Stimulated activated CD4-positive, alpha-beta T cell treated with anti-CD3 and anti-CD28 coated beads, Interleukin-2, amount 100 ng/mL, for 4 hours (primary cell): ENCODE measurements at places on chromosomes 5 and 9.

DNA sequence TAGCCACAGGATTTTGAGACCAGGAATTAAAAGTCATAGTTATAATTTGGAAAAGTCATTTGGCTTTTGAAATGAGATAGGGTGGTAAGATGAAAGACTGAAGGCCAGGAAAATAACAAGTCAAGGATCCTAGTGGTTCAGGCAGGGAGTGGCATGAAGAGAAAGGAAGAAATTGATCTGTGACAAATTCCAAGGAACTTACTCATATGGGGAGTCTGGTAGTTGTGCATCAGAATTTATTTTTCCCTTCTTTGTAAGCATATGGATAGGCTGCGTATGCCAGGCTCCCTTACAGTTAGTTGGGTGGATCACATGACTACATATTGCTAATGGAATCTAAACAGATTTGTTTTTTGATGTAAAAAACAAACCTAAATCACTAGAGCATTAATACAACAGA lies 21.0 kb downstream of the ISL1 start:
- no peak for DNase-seq

- no peak for DNase-seq
Measured at GRCh38 chr5:80713631-80714030, 58.8 kb upstream of the DHFR start.

DNA sequence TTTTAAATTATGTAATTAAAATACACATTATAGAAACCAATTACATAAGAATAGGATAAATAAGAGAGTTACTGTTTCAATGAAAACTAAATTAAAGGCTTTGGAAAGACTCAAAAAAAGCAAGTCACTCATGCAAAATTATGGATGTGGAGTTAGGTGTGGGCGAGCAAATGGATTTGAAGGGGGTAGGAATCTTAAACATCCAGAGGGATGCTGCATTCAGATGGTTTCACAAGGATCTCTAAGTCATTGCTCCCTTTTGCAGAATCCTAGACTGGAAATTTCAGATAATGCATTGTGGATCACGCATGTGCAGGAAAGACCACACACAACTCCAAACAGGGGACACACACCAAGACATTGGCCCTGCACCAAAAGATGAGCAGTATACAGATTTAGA lies 57.5 kb downstream of the DRD1 start:
- DNase-seq = no peak

DNA sequence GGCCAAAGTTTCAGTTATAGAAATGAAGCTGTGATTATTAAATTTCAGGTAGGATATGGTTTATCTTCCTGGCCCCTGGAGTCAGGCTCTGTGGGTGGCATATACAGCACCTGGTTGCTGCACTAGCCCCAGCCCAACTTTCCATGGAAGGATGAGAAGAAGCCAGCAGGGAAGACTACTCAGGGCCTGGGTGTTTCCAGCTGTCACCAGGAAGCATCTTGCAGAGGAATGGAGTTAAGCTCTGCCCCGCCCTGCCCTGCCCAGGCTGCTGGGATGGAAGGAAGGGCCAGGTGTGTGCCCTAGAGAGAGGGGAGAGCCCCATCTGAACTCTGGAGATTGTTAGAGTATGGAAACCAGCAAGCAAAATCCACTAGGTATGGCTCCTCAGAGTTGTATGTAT lies 42.8 kb upstream of the FAT2 start:
- DNase-seq = no peak

GRCh38 chr5:58085800-58086199 lies 374.1 kb downstream of the PLK2 start:
- DNase-seq = no peak

- DNase-seq = no peak
Measured at GRCh38 chr5:75568202-75568601, 43.1 kb upstream of the ANKDD1B start.

DNA sequence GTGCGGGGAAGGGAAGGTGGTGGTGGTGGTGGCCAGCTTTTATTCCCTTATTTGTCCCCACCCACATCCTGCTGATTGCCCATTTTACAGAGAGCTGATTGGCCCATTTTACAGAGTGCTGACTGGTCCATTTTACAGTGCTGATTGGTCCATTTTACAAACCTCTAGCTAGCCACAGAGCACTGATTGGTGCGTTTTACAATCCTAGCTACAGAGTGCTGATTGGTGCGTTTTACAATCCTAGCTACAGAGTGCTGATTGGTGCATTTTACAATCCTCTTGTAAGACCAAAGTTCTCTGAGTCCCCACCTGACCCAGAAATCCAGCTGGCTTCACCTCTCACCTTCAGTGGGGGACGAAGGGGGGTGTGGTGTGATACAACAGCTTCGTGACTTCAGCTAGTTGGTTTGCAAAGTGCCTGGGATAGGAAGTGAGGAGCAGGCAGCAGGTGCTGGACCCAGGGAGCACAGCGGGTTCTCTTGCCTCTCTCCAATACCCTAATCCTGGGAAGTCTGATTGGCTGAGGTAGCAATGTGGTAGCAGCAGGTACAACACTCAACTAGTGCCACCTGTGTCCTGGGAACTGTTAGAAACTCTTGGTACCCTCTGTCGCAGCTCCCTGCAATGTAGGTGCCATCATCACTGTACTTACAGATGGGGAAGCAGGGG lies 92.1 kb downstream of the BARX1 start:
- DNase-seq = no peak

DNA sequence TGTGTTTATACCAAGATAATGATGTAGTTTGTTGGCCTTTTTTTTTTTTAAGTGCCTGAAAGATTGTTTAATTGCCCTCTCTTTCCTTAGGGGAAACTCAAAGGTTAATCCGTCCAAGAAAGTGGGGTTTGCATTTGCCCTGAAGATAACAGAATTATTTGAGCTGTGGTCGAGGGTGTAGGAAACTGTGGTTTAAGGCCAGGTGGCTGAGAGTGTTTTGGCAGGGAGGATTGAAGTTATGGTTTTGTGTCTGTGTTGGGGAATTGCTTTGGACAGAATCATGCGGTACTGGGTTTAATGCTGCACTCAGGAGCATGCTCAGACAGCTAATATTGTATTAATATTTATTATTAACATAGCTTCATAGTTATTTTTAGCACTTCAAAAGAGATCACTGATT lies 509.8 kb downstream of the EBF1 start:
- DNase-seq = no peak

DNA sequence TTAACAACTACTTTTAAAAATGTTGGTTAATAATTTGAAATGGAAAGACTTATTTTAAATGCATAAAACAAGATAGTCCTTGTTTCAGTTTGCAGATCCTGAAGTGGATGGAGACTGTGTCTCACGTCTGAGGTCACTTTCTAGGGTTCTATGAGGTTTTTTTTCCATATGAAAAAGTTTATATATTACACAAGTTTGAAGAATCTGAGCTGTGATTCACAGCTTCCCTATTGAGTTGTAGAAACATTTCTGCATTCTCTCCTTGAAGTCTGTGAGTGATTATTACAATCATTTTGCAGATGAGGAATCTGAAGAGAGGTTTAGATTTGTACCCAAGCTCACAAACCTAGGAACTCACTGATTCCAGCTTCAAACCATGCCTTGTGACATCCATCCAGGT lies 442.5 kb upstream of the KLF4 start:
- DNase-seq = no peak

DNA sequence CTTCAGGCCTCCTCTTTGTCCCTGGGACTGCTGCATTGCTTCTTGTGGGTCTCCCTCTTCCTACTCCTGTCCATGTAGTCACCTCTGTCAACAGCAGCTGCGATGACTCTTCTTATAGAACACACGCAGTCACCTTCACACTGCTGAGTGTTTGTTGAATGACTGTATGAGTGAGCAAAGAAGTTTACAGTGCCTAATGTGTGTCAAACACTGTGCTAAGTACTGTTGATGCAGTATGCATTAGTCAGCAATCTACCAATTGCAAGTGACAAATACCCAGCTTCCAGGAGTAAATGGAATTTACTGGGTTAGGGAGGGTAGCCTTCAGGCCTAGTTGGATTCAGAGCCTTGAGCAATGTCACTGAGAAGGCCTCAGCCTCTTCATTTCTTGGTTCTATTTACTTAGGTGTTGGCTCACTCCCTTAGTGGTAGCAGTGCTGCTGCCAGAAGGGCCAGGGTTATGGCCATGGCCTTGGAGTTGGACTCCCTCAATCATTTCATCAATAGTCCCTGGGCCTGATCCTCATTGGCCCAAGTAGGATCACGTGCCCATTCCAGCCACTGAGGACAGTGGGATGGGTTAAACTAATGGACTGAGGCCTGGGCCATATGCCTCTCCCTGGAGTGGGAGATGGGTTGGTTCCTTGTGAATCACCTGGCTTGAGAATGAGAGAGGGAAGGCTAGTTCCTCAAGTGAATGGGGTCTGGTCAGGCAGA lies 93.5 kb downstream of the RGS3 start:
- DNase-seq = no peak

- DNase-seq = no peak
Measured at GRCh38 chr5:53031695-53032096, 42.5 kb downstream of the ITGA2 start.

GRCh38 chr5:138435943-138436342 lies 2.9 kb upstream of the REEP2 start:
- no peak for DNase-seq

DNA sequence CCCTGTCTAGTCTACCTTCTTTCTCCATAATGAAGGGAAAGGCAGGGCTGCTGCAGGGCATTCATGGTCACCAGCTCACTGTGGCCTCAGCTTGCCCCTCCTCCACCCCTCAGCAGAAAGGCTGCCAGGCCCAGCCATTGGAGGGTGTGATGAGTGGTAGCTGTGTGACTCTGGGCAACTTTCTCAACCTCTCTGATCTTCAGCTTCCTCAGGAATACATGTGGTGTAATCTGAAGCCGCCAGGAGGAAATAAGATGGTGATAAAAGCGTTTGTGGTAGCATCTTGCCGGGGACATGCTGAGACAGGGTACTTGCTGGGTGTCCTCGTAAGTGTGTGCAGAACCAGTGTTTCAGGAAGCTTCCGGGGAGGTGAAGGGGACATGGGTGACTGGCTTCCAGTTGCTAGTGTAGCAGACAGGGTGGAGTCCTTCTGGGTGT lies 9.8 kb downstream of the CXCL14 start:
- no peak for DNase-seq

- DNase-seq = no peak
Measured at GRCh38 chr5:166957782-166958181, 1333.7 kb upstream of the WWC1 start.

DNA sequence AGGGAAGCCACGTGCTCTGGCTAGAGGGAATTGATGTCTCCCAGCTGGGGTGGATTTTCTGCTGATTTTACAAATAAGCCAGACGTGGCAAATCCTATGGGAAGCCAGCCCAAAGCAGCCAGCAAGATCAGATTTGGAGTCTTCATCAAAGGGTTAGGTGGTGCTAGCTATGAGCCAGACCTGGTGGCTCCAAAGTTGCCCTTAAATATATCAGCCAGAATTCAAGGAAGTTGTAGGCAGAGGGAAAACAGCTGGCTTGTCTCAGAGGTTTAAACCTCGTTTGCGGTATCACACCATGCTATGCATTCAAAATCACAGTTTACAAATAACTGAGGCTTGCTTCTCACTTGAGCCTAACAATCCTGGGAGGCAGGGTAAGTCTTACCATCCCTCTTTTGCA lies 313.2 kb downstream of the MLLT3 start:
- no peak for DNase-seq

DNA sequence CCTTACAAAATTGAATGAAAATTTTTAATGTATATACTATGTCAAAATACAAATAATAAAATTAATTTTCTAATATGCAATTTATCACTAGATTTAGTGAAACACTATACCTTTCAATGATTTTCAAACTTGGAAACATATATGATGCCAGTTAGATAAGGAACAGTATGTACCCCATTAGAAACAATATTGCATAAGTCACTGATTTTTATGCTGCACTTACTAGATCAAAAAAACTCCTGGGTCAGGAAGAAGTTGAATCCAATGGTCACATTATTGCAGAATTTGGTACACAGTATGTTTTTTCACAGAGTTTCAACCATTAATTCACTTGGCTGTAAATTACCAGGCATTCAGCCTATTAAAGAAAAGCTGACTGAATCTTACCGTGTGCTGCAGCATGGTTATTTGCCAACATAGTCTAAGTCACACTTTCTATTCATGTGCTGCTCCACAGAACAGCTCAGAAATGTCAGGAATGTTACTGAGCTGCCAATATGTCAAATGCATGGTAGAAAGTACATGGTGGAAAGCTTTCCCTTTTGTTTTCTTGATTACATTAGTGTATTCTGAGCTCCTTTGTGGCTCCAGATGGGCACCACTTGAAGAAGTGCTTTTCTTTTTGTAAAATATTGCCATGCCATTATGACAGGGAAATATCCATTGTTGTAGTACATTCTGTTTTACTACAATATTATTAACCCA lies 9.9 kb upstream of the PRR16 start:
- no peak for DNase-seq

- no peak for DNase-seq
Measured at GRCh38 chr5:146560205-146560812, 44.3 kb upstream of the GPR151 start.

DNA sequence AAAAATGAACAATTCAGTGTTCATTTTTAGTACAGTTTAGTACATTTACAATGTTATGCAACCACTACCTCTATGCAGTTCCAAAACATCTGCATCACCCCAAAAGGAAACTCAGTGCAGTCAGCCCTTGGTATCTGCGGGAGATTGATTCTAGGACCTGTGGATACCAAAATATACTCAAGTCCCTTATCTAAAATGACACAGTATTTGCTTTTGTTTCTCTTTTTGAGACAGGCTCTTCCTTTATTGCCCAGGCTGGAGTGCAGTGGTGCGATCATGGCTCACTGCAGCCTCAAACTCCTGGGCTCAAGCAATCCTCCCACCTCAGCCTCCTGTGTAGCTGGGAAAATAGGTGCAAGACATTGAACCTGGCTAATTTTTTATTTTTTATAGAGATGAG lies 114.0 kb downstream of the PIP5K1B start:
- no peak for DNase-seq

DNA sequence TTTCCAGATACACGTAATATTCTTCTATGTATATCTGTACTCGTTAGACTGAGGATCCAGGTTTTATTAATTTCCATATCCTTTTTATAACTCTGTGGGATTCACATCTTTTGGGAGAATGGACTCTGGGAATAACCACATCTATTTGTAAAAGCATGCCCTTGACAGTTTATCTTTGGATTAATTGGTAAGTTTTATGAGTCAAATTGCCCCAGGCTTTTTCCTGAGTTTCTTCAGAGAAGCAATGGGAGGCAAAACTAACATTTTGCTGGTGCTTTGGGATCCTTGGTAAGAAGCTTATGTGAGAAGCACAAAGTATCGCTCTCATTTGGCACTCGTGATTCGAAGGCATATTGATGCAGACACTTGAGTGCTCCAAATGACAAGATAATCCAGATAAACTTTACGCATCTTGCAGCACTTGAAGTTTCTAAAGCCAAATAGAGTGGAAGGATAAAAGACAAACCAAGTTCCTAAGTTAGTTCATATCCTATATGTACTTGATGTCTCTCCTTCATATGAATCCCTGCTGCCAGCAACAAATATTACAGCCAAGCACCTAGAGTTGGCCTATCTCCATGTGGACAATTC lies 324.7 kb downstream of the TLE4 start:
- no peak for DNase-seq
